ENCODE measurements at places on chromosomes 1 and 21.

- peak; percentile 68 for DNase-seq
Observed at GRCh38 chr1:65958561-65959350, 166.1 kb downstream of the PDE4B start.

DNA sequence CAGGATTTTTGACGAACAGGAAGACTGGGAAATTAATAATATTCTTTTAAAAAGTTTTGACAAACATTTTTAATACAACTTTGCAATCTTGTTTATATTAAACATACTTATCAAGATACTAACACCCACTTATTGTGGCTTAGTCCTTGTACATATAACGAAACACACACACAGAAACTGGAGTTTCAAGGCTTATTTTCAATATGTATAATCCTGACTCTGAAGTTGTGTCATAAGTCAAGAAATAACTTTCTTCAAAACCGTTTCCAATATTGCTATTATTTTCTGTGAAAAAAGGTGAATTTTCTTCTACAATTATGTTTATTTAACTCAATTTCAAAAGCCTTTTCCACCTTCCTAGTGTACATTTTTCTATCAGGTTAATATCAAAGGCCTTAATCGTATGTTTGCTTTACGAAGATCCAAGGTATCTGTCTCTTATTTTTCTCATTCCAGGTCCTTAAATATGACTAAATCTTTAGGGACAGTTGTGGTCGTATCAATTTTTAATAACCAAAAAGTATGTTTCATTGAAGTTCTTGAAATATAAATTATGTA is 1.8 kb downstream of the CDKN2C start:
- DNase-seq, result no peak

GRCh38 chr1:100134872-100135271 is 1.9 kb downstream of the TRMT13 start:
- no peak for DNase-seq

DNA sequence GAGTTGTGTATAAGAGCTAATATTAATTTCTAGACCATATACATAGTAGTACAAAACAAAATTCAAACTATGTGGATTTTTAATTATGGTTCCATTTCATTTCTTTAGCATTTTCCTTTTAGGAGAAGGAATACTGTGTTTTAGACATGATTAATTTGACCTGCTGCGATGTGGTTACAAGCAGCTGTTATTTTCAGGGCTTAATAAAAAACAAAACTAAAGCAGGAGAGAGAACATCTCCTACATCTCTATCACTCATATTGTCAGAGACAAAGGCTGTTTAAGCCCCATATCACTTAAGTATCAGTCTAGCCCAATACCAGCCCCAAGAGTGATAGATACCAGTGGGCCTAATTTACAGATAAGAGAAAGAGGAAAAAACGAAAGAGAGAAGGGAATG is 47.6 kb downstream of the ILDR2 start:
- no peak for DNase-seq

DNA sequence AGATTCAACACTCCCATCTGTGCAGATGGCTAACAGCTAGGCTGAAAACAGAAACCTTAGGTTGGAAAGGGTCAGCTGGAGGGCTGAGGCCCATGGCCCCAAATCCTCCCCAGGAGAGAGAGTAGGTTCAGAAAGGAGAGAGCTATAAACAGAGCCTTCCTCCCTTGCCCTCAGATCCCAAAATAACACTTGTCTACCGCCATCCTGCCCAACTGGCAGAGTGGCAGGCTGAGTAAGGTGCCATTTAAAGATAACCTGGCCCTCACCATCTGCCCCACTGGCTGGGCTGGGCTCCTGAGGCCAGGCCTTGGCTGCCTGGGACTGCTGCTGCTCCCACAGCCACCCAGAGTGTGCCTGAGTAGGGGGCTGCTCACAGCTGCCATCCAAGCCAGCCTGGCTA is 4.3 kb upstream of the SHISA4 start:
- no peak for DNase-seq

- DNase-seq, result no peak
Observed at GRCh38 chr1:205802060-205802459, 10.9 kb downstream of the SLC41A1 start.

DNA sequence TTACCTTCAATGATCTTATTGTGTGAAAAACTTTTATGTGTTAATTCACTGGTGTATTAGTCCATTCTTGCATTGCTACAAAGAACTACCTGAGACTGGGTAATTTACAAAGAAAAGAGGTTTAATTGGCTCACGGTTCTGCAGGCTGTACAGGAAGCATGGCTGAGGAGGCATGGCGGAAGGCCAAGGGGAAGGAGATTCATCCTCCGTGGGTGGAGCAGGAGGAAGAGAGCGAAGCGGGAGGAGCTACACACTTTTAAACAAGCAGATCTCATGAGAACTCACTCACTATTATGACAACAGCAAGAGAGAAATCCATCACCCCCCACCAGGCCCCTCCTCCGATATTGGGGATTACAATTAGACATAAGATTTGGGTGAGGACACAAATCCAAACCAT is 44.2 kb upstream of the RGS7 start:
- DNase-seq, result no peak

DNA sequence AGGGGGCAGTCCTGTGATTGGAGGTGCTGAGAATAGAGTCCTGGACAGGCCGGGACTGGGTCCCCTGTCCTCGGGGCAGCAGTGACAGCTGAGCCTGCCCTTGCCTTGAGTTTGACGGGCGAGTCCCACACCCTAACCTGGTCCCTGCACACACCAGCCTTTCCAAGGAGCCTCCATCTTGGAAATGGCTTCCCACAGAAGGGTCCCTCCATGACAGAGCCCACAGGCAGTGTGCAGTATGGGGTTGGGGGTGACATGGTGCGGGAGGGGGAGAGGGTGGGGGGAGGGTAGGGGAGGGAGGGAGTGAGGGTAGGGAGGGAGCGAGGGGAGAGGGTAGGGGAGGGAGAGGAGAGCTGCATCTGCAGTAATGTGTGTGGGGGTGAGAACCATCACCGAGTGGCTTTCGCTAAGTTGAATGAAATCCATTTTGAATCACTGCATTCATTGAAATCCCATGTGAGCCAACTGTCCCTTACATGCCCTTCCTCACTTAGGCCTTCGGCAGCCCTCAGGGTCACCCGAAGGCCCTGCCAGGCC is 10.1 kb upstream of the TMEM52 start:
- no peak for DNase-seq

DNA sequence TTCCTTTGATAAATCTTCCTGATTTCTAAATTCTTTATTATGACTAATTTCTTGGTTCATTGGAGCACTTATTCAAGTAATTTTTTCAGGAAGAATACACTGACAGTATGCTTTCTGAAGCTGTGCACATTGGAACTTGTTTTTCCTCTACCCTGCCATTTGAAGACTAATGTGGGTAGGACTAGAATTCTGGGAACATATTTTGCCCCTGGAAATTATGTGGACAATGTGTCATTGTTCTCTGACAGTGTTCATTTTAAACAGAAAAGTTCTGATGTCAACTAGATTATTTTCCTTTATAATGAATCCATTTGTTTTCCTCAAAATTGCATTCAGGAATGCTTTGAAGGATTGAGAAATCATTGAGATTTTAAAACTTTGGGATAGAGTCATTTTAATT is 34.8 kb upstream of the ST6GALNAC5 start:
- no peak for DNase-seq

GRCh38 chr1:110383251-110383990 is 7.4 kb downstream of the SLC16A4 start:
- no peak for DNase-seq

DNA sequence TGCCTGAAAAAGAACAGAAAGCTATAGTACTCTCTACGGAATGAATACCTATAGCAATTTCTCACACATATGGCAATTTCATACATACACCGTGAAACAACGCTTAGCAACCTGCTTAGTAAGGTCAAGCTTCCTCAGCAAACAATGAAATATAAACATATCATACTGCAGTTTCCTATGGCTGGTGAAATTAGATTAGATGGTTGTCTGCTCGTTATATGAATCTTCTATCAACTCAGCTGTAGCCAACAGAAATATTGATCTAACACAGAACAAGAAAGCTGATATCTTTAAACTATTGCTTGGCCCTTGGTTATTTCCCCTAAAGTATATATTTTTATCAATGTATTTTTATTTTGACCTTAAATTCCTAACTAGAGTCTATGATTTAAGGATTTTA is 187.8 kb downstream of the SLC44A5 start:
- DNase-seq, result no peak

DNA sequence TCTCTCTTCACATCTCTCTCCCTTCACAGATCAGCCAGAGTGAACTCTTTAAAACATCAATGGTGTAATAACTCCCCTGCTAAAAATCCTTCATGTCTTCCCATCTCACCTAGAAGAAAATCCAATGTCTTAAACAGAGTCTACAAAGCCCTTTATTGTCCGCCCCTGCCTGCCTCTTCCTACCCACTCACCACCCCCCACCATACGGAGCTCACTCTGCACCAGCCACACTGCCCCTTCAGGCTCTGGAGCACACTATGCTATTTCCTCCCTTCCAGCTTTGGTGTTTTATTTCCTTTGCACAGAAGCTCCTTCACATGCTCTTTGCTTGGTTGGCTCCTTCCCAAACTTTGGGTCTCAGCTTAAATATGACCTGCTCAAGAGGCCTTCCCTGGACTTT is 10.2 kb downstream of the CAMK1G start:
- no peak for DNase-seq

DNA sequence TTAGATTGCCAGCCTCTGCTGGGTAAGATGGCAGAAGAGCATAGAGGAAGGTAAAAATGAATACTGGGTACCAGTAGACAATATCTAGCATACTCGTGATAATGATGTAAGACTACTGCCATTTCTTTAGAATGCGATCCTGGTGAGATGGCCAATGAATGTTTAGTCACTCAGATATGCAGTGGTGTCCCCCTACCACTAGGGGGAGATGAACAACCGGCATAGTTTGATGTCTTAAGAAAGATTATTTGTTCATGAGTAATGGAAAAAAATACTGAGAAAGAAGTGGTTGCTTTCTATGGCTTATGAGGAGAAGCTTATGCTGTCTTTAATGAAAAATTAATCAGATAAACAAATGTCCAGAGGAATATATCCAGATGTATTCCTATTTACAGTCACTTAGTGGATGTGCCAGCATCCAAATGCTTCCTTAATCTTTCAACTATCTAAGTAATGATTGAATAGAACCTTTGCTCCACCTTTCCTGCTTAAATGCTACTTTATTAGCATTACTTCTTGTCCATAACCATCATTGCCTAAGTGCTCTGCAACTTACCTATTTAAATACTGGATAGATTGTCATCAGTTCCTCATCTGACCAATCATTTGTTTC is 256.6 kb downstream of the ST6GALNAC3 start:
- peak; percentile 53 for DNase-seq

GRCh38 chr1:8018492-8019228 is 7.4 kb downstream of the ERRFI1 start:
- DNase-seq, result peak; percentile 68

GRCh38 chr1:191634801-191635508 is 523.3 kb upstream of the RGS18 start:
- DNase-seq, result no peak

- DNase-seq, result peak; percentile 85
Observed at GRCh38 chr1:7070389-7071029, 285.3 kb downstream of the CAMTA1 start.

DNA sequence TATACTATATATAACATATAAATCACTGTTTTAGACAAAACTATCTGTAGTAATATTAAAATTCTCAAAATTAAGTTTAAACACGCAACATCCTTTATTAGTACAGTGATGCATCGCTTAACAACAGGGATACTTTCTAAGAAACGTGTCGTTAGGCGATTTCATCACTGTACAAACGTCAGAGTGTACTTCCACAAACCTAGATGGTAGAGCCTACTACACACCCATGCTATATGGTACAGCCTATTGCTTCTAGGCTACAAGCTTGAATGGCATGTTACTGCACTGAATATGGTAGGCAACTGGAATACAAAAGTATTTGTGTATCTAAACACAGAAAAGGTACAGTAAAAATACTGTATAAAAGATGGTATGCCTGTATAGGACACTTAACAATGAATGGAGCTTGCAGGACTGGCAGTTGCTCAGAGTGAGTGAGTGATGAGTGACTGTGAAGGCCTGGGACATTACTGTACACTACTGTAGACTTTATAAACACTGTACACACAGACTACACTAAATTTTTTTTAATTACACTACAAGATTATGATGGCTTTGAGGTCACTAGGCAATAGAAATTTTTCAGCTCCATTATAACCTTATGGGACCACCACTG is 10.5 kb downstream of the FOXJ3 start:
- no peak for DNase-seq

Measured in retina (tissue), 1 donor.